ENCODE measurements at places on chromosomes 7 and 10. TPM values are rescaled to one million over a fixed set of nuclear protein-coding genes. Genes with fewer than 3 reads are reported as not detected.

The DOCK4 gene
- total RNA-seq: 26.1 TPM

The DDX56 gene
- total RNA-seq: 33.9 TPM

The EBF3 gene
- total RNA-seq: 8.7 TPM

The EIF5AL1 gene
- 0.37 TPM for total RNA-seq

The NUTM2E gene
- 0.46 TPM for total RNA-seq

The ZNF735 gene
- total RNA-seq: not detected

The CPA2 gene
- not detected for total RNA-seq

The NACAD gene
- 10.4 TPM for total RNA-seq

The ACSM6 gene
- total RNA-seq: not detected

The MKX gene
- 27.0 TPM for total RNA-seq

The LYZL1 gene
- total RNA-seq: not detected

The RBP3 gene
- total RNA-seq: not detected

The EBLN1 gene
- total RNA-seq: not detected

The CDC14C gene
- total RNA-seq: not detected

The GPR15LG gene
- total RNA-seq: not detected

The DNAH11 gene
- total RNA-seq: 0.51 TPM

The SLIT1 gene
- 0.33 TPM for total RNA-seq

The PPP1R3C gene
- 29.1 TPM for total RNA-seq

The CPVL gene
- 23.8 TPM for total RNA-seq

The HMX3 gene
- total RNA-seq: not detected

The TRIL gene
- 4.6 TPM for total RNA-seq

The SYT15 gene
- 6.8 TPM for total RNA-seq

The C10orf105 gene
- 0.23 TPM for total RNA-seq

The VKORC1L1 gene
- 20.6 TPM for total RNA-seq

The MMRN2 gene
- 46.6 TPM for total RNA-seq

The FGL2 gene
- total RNA-seq: 72.6 TPM

The DCLRE1A gene
- 5.0 TPM for total RNA-seq

The SBDS gene
- 175 TPM for total RNA-seq

The HABP2 gene
- total RNA-seq: not detected

The UCN3 gene
- not detected for total RNA-seq

The TMEM176A gene
- total RNA-seq: 70.7 TPM

The CRPPA gene
- 4.7 TPM for total RNA-seq

The FFAR4 gene
- 0.14 TPM for total RNA-seq

The GPR26 gene
- total RNA-seq: not detected

The WNT8B gene
- not detected for total RNA-seq

The FAM237B gene
- not detected for total RNA-seq
